COLO829 (cell line): ENCODE measurements at places on chromosomes 13 and 19.

DNA sequence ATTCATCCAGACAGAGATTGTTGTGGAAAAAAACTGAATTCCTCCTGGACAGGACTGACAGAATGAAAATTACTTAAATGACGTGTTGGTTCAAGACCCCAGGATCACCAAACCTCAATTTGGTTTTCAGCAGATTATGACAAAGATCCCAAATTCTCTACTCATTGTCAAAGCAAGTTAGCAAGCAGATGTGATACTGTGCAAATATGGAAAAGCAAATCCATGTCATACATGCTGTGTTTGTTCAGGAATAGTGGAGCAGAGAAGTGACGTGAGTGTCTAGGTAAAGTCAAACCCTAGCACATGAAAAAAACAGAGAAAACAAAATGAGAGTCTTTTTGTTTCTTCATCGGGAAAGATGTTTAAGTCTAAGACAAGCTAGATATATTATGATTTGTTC, 169.2 kb upstream of the NBEA start:
- no peak for DNase-seq

DNA sequence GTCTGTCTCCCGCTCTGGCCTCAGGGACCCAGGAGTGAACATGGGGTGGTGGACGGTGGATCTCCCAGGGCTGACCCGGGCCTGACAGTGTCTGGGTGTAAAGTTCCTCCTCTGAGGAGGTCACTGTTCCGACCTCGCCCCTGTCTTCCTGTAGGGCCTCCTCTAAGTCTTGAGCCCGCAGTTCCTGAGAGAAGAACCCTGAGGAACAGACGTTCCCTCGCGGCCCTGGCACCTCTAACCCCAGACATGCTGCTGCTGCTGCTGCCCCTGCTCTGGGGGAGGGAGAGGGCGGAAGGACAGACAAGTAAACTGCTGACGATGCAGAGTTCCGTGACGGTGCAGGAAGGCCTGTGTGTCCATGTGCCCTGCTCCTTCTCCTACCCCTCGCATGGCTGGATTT, at the start of gene SIGLEC9:
Gene SIGLEC9 (plus strand): TSS at position 178 of the 400 bp plus-strand sequence. CDS start 69 bp downstream, at position 247.
- DNase-seq = no peak

GRCh38 chr19:18046059-18046718, 38.2 kb downstream of the ARRDC2 start:
- no peak for DNase-seq

DNA sequence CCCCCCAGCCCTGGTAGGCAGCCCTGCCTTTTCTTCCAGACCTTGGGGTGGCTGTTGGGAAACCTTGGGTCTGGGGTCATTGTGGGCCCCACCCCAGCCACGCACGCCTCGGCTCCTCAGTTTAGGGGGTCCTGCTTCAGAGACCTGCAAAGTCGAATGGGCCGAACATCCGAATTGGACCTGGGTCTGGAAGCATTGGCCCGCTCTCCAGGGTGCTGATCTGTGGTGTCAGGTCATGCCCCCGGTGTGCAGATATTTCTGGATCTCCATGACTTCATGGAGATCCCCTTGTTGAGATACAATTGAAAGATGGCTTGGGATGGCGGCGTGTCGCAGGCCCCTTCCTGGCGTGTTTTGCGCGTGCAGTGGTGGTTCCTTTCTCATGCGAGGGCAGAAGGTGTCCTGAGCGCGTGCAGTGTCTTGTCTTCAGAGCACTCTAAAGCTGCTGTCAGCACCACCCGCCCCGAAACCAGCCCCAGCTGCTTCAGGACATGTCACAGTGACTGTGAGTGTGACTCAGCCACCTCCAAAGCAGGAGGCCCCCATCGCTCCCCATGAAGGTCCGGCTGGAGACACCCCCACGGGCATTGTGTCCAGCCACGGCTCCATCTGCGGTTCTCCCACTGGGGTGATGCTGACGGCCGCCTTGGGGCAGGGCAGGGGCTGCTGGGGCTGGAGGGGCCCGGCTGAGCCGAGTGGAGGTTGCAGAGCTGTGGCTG, 112.7 kb downstream of the KDM4B start:
- DNase-seq = no peak

- DNase-seq = peak; percentile 33
Observed at GRCh38 chr13:81577601-81578195, 1236.8 kb upstream of the SPRY2 start.

DNA sequence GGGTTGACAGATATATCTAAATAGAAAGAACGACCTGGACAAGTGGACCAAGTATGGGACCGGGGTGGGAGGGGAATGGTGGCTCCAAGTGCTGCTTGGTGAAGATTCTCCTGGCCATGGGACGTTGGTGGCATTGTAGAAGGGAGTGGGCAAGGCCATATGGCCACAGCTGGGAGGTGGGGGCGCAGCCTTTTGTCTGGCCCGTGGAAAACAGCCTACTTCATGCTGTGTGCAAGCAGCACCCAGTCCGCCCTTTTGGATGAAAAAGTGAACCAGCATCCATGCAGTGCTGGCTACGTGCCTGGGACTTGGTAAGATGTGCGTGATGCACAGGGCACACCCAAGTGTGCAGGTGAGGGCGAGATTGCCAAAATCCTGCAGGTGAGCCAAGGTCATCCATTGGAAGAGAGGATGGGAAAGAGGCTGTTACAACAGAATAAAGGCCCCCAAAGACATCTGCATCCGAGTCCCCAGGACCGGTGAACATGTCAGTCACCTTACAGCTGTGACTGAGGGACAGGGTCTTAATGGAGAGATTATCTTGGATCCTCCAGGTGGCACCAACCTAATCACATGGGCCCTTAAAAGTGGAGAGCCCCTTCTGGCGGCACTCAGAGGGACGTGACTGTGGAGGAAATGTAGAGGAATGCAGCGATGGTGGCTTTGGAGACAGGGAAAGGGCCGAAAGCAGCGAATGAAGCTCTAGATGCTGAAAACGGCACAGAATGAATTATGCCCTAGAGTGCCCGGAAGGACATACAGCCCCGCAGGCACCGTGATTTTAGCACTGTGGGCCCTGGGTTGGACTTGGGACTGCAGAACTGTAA, 40.8 kb downstream of the TEX29 start:
- DNase-seq = no peak
